Thymus (tissue), 14 donors: ENCODE measurements at places on chromosomes 2 and 18.

GRCh38 chr2:88690591-88691338 lies 708 bp upstream of the RPIA start:
- peak overlapping the region; percentile 63 for H3K27ac ChIP-seq
- H3K27me3 ChIP-seq = no peaks in the 10 kb centered on the region
- peak overlapping the region; percentile 73 for H3K4me3 ChIP-seq
- peaks cover 16% of the 10 kb centered on the region for H3K4me1 ChIP-seq
- no peak for DNase-seq

DNA sequence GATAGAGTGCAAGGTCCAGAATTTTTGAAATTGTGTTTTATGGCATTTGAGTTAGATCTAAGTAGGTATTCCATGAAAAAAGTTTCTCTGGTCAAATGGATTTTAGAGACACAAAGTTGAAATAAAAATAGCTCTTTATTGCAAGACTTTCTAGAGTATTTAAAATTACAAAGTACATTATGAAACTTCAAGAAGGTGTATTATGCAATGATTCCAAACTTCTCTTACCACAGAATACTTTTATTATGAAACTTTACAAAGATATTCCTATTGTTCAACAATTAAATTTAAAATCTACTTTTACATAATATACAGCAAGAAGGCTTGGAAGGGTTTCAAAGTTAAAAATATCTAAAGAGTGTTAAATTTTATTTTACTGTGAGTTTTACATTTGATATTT lies 65.9 kb downstream of the CALCRL start:
- no peaks in the 10 kb centered on the region for H3K27me3 ChIP-seq
- H3K27ac ChIP-seq = no peak overlapping the region
- no peaks in the 10 kb centered on the region for H3K4me1 ChIP-seq
- H3K36me3 ChIP-seq = no peaks in the 10 kb centered on the region
- H3K4me3 ChIP-seq = no peak overlapping the region

- no peaks in the 10 kb centered on the region for H3K36me3 ChIP-seq
- H3K4me1 ChIP-seq = no peaks in the 10 kb centered on the region
- no peak overlapping the region for H3K27ac ChIP-seq
- no peak for DNase-seq
- no peak overlapping the region for H3K4me3 ChIP-seq
- no peaks in the 10 kb centered on the region for H3K27me3 ChIP-seq
Observed at GRCh38 chr2:3051266-3051665, 326.4 kb downstream of the EIPR1 start.

GRCh38 chr2:208326016-208326415 lies 60.0 kb downstream of the PIKFYVE start:
- H3K36me3 ChIP-seq = peaks cover 70% of the 10 kb centered on the region
- H3K27ac ChIP-seq = no peak overlapping the region
- H3K27me3 ChIP-seq = no peaks in the 10 kb centered on the region

- no peak overlapping the region for H3K4me3 ChIP-seq
- H3K4me1 ChIP-seq = no peaks in the 10 kb centered on the region
- no peaks in the 10 kb centered on the region for H3K27me3 ChIP-seq
- no peaks in the 10 kb centered on the region for H3K36me3 ChIP-seq
Observed at GRCh38 chr18:61348230-61348629, 15.0 kb downstream of the CDH20 start.

GRCh38 chr2:88669482-88670214 lies 21.8 kb upstream of the RPIA start:
- no peaks in the 10 kb centered on the region for H3K4me1 ChIP-seq
- no peaks in the 10 kb centered on the region for H3K36me3 ChIP-seq
- DNase-seq = no peak
